ENCODE measurements at places on chromosomes 1 and 21.

- no peak for DNase-seq
Measured at GRCh38 chr1:208615371-208615770, 371.2 kb upstream of the PLXNA2 start.

GRCh38 chr1:204410688-204411450 is 748 bp downstream of the PPP1R15B start:
- DNase-seq, result peak; percentile 33

GRCh38 chr21:17732306-17732705 is 86.8 kb downstream of the C21orf91 start:
- no peak for DNase-seq

- no peak for DNase-seq
Measured at GRCh38 chr1:157673008-157673407, 27.6 kb downstream of the FCRL3 start.

GRCh38 chr1:147579532-147579931 is 38.2 kb downstream of the BCL9 start:
- DNase-seq, result no peak

- no peak for DNase-seq
Measured at GRCh38 chr1:22767852-22768251, 57.2 kb downstream of the EPHB2 start.

DNA sequence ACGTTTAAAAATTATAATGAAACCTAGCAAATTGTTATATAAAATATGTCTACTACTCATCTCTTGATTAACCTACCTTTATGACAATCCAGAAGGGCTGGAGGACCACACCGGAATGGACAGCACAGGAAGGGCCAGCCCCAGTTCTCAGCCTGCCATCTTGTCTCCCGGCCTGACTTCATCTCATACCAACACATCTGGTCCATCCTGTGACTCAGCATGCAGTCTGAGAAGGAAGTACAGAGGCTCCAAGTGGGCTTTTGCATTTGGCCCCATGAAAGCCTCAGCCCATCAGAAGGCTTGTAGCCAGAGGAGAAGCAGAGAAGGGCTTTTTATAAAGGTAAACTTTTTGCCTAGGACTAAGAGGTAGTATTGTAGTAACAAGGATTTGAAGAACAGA is 436.6 kb downstream of the MRPL39 start:
- no peak for DNase-seq

DNA sequence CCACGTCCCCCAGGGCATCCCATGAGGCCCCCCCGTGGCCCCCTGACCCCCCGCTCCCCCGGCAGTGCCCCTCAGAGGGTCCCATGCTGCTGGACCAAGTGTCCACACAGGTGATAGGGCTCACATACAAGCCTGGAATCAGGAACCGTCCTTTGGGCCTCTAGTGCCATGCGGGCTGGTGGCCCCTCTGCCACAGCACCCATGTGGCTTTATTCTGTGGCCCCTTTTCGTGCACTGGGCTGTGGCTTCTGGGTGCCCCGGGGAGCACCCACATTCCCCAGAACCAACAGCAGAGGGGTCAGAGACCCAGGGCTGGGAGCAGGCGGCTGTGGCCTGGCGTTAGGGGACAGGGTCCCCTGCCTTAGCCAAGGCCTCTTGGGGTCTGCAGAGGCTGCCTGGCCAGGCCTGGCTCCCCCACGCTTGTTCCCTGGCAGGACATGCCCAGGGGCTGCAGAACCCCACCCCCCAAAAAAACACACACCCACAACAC is 31.7 kb downstream of the SLC19A1 start:
- no peak for DNase-seq

- DNase-seq, result no peak
Measured at GRCh38 chr1:67224856-67225255, 58.6 kb downstream of the IL23R start.

GRCh38 chr1:61956016-61956645 is 213.9 kb downstream of the PATJ start:
- no peak for DNase-seq

GRCh38 chr1:154972517-154973343 is 1.8 kb upstream of the CKS1B start:
- no peak for DNase-seq

DNA sequence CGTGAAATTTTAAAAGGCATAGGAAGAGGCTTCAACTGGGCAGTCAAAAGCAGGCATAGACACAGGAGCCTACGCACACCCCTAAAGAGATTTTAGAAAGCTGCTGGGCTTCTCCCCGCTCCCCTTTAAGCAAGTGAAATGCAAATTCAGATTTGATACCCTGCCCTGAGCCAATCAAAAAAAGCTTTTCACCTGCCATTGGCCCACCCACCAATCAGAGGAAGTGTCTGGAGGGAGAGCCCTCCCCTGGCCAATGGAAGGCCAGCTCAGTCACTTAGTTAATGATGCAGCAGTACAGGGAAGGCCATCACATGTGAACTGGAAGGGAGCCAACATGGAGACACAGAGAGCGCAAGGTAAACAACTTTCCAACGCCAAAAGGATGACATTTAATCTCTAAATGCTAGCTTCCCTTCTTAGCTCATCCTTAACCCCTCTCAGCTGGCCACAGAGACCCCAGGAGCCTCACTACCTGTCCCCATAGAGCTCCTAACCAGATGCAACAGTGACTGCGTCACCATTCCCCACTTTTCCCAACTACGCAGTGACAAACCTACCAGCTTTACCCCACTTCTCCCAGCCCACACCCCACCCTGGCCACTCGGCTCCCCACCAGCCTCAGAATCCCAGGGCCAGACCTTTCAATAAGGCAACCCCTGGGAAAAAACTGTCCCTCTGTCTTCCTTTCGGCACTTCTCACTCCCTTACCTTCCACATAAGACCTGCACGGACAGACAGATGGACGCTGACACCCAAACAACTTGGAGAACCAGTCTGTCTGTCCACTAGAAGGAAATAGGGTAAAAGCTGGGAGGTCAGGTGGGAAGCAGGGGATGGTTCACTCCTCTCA is 71.0 kb downstream of the CD46 start:
- DNase-seq, result peak; percentile 86

DNA sequence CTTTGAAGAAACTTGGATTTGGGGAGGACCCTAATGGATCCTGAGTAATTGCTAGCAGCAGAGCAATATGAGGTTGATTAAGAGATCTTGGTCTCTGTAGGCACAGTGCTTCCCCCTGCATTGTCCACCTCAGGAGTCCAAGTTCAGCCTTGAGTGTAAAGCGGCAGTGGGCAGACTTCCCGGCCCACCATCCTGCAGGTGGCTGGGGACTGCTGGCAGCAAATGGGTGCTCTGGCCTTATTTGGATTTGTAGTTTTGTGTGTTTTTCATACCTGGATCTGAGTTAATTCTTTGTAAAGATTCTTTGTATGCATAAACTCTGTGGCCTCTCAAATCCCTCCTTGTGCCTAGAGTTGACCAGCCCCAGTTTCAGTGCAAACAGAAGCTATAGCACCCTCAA is 7.6 kb downstream of the BARHL2 start:
- no peak for DNase-seq

- DNase-seq, result no peak
Measured at GRCh38 chr1:222594789-222595188, 5.1 kb upstream of the TAF1A start.

DNA sequence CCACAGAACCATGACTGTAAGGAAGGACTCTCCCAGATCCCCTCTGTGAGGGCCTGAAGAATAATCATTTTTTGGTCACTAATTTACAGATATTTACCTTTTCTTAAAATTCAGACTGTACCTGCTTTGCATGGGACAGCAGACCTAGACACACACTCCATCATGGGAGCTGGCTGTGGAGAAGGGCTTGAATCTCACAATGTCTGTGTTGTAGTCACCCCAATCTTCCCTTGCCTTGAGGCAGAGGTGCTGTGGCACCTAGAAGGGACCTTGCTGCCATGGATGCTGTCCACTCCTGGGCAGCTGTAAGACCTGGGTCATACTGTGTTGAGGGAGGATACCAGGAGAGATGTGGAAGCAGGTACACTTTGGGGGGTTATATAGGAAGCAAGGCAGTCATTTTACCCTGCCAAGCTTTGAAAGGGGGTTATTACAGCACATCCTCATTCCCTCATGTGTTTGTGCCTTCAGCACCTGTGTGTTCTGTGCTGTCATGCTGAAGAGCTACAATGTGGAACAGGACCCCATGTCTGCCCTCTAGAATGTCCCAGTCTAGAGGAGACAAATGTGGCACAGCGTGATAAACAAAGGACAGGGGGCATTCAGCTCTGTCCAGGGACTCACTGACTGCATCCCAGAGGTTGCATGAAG is 27.1 kb downstream of the TRAF5 start:
- no peak for DNase-seq

DNA sequence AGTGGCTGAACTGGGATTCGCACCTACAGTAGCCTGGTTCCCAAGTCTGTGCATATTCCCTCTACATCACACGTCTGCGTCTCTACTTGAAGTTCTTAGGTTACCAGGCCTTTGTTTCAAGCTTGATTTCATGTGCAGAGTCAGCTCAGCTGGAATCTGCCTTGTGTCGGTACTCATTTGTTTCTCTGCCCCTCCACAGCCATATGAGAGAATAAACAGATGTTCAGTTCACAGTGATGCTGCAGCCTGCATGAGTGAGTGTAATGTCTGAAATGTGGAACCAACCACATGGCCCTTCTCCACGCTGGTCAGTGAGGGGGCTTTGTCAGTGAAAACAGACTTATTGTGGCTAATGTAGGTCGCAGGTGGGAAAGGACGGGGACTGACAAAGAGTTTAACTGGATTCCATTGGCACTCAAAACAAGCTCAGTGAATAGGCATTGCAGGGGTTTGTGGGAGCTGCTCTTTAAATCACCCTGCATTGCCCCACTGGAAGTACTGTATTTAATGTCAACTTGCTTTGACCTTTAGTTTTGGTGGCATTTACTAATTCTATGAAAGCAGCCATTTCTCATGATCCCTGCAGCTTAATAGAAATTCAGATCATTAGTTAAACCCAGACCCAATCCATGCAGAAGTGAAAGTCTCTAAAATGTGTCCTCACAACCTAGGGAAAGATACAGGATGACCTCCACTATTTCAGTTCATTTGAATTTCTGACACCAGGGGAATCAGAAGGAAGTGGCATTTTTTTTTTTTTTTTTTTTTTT is 136.4 kb upstream of the FAM78B start:
- DNase-seq, result no peak

GRCh38 chr1:38261574-38261973 is 215.0 kb upstream of the POU3F1 start:
- no peak for DNase-seq

GRCh38 chr1:183023601-183024316 is 539 bp downstream of the LAMC1 start:
- no peak for DNase-seq

DNA sequence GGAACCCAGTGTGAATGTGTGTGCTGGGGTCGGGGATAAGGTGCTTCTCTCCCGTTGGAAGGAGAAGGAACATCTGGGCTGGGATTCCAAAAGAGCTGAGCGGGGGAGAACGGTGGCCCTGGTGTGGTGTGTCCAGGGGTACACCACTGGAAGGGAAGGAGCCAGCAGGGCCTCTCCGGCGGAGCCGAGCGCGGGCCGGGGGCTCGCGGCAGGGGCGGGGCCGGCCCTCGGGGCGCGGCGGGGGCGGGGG is 231 bp upstream of the RPS6KA1 start:
- no peak for DNase-seq

DNA sequence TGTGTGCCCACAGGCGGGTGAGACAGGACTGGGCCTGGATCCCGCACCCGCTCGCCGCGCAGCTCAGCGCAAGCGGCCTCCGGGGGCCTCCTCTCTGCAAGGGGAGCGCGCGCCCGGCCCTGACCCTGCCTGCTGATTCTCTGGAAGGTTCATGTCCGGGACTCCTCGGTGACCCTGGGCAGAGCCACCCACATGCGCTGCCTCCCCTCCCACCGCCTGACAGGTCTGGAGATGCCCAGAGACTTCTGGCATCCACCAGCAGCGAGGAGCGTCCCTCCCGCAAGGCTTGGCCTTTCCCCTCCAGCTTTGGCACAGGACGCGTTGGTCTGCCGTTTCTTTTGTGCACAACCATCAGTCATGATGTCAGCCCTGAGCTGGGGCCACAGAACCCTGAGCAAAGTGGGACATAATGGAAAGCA is 42.0 kb upstream of the COL6A2 start:
- no peak for DNase-seq

DNA sequence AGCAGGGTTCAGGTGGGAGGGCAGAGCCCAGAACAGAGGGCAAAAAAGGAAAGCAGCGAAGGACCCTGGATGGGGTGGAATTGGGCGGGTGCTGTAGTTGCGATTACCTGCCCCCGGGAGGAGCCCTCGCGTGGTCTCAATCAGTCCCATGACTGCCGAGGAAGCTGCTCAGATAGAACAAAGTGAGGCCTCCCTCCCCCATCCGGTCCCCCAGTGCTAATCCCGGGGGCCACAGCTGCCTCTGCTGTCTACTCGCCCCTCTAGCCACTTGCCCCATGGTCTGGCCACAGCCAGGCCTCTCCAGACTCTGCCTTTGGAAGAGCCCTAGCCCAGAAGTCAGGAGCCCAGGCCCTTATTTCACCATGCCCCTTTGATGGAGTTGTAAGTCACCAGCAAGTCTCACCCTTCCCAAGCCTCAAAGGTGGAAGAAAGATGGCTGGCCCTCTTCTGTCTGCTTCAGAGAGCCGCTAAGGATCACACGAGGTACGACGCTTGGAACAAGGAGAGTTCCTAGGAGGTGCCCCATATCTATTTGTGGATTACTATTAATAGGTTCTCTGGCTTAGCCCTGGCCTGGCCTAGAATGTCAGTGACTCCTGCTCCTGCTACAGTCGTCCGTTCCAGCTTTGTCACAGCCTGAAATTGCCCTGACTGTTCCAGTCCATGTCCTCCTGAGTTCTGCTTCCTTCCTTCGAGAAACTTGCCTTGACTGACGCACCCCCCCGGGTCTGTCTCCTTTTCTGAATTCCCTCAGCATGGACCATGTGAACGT is 16.4 kb downstream of the ECHDC2 start:
- no peak for DNase-seq

Data from CD4-positive, alpha-beta T cell treated with Interleukin-4 for 4 hours (primary cell).